ENCODE measurements at places on chromosomes 16 and 17.

DNA sequence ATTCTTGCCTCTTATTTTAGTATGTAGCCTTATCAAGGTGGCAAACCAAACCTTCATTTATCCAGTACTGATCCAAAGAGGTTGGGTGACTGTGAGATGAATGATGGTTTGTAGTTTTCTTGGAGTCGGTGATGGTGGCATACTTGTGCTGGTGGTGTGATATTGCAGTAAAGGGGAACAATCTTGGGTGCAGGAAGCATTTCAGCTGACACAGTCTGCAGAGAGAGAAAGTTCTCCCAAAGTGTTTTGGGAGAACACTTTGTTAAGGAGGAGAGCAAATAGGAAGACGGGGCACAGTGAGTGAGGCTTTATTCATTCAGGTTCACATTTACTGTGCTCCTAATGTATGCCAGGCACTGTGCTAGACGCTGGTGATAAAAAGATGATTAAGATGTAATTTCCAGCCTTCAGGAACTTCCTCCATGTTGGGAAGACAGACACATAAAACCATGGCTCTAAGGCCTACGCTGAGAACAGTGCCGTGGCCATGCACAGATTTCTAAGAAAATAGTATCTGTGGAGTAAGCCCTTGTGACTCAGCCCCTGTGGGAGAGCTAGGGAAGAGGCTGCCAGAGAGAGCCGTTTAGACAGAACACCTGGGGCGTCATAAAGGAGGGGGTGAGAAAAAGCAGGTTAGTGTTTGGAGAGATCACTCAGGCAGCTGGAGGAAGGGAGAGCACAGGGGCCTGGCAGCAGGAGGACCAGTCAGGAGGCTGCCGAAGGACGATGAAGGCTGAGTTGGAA lies 13.8 kb downstream of the HEATR3 start:
- no peak for DNase-seq

DNA sequence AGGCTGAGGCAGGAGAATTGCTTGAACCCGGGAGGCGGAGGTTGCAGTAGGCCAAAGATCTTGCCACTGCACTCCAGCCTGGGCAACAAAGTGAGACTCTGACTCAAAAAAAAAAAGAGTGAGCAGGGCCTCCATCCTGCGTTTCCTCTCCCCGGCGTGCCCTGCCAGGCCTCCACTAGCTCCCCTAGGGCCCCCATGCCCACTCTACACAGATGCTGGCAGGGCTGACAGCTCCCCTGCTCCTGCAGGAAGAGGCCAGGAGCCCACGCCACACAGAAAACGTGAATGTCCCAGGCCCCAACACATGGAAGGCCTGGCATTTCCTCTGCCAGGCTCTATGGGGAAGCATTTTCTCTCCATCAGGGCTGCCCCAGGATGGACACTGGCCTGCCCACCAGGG lies 109.4 kb downstream of the AMFR start:
- no peak for DNase-seq

DNA sequence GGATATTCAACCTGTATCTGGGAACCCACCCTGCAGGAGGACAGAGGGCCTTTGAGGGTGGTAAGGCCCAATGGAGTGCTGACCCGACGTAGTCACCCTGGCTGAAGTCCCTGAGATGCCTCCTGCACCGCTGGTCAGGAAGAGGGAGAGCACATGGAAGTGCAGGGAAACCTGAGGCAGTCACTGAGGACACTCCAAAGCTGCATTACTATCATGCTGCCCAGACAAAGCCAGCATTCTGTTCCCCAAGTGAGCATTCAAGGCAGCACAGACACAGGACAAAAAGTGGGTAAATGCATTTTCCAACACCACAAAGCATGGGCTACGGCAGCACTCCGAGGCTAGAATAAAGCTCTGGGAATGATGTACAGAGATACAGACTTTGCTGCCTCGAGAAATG lies 46.8 kb upstream of the BCAR1 start:
- DNase-seq: no peak

DNA sequence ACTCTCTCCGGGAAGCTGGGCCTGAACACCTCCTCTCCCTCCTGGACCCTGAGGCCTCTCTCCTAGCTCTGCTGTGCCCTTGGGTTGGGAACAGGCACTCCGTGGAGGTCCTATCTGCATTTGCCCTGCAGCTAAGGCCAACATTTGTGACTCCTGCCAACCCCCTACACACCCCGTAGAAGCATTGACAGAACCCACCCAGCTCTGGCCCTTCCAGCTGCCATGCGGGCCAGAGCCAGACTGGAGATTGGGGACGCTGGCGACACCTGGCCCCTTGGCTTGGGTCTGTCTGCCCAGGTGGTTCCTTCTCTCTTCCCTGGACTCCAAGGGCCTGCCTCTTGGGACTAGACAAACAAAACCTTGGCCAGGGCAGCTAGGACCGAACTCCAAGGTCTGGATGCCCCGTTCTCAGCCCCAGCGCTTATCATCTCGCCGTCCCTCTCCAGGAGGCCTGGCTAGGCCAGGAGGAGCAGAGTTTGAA lies 644 bp upstream of the RHBDF2 start:
- DNase-seq: no peak

DNA sequence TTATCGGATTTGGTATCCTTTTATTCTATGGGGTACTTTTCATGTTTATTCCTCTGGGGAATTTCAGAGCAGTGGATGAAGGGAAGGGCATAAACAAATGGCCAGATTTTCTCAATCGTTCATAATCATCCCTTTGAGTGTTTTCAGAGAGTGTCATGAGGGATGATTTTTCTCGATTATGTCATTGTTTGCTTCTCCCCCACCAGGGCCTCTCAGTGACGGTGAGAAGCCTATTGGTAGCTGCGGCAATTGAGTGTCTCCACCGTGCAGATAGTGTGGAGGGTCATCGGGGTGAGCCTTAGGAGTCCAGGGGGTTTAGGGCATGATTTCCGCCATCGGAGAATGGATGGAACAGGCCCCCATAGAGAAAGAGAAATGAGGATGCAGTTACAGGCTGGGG lies 57.2 kb downstream of the USP43 start:
- no peak for DNase-seq

GRCh38 chr17:50527155-50527762 lies 5.3 kb upstream of the EPN3 start:
- no peak for DNase-seq

GRCh38 chr16:4677994-4678393 lies 15.4 kb upstream of the NUDT16L1 start:
- no peak for DNase-seq

- no peak for DNase-seq
Measured at GRCh38 chr17:69411766-69412165, 2.7 kb upstream of the MAP2K6 start.

DNA sequence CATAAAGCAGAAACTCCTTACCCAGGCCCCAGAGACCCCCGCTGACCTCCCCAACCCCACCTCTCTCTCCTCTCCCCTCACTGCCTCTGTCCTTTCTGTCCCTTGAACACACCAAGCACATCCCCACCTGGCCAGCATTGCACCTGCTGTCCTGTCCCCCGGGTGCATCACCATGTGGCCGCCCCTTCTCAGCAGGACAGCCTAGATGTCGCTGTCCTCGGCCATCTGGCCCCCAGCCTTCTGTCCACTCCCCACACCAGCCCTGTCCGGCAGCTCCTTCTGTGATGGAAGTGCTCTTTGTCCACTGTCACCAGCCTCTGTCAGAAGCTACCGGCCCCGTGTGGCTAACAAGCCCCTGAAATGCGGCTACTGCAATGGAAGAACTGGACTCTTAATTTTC lies 12.3 kb upstream of the MPRIP start:
- DNase-seq: no peak

DNA sequence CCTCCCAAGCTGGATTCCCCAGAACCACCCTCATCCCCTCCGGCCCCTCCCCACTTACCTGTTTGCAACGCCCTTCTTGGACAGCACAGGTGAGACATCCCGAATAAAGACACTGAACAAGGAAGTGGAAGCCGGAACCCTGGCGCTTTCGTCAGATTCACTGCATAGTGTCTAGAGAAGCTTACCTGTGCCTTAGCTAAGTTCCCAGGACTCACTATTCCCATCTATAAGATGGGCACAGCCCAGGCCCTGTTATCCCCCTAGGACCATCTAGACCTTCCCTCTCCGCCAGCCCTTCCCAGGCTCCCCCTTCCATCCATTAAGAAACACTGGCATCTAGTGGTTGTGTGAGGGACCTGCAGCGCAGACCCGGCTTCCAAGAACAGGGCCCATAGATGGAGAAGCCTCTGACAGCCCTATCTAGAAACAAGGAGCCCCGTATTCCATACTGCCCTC lies 26.9 kb upstream of the RPL38 start:
- peak; percentile 46 for DNase-seq

- DNase-seq: no peak
Measured at GRCh38 chr17:82310877-82311276, 6.5 kb downstream of the CD7 start.

- DNase-seq: no peak
Measured at GRCh38 chr16:83212301-83212841, 585.6 kb downstream of the CDH13 start.
